ENCODE measurements at places on chromosomes 11 and 22.
A peak's percentile ranks its signal among the peaks of the same experiment; 100 is the strongest.

- peak; percentile 45 for DNase-seq
These were observed 66.3 kb upstream of the PRDM11 start for GRCh38 chr11:45079943-45080719.

DNA sequence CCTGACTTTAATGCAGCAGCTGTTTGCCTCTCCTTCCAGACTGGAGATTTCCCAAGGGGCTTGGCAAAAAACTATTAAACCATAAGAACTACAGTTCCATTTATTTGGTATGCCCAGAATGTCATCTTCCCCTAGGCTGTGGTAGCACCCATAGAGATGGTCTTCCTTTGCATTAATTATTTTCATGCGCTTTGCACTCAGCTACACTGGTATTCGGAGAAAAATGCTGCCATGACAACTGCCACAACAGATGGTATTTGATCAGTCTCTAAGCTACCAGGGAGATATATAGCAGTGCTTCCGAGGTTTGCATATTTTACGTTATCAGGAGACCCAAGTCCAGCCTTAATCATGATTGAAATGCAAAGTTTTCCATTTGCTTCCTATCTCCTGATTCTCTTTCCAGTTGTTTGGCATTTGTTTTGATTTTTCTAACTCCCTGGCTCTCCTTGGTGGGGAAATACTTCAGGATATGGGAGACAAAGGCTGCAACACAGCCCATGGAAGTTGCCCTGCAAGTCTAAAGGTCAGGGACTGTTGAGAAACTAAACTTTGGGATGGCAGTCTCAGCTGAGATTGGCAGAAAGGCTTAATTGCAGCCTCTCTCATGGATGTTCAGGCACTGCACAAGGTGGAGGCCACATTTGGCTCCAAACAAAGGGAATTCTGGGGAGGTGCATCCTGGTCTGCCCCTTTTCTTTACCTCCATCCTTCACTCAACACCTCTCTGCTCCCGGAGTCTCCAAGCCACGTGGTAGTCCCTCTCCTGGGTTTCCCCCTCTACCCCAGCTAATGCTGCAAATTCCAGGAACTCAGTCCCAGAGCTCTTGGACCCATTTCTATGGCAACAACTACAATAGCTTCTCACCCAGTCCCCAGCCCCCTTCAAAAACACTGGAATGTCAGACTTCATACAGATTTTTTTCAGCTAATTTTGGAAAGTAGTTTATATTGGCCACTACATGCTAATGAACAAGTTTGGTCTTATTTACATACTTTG lies 151.8 kb downstream of the NAV2 start:
- DNase-seq: no peak

GRCh38 chr22:47018010-47018910 lies 255.8 kb downstream of the TBC1D22A start:
- no peak for DNase-seq

DNA sequence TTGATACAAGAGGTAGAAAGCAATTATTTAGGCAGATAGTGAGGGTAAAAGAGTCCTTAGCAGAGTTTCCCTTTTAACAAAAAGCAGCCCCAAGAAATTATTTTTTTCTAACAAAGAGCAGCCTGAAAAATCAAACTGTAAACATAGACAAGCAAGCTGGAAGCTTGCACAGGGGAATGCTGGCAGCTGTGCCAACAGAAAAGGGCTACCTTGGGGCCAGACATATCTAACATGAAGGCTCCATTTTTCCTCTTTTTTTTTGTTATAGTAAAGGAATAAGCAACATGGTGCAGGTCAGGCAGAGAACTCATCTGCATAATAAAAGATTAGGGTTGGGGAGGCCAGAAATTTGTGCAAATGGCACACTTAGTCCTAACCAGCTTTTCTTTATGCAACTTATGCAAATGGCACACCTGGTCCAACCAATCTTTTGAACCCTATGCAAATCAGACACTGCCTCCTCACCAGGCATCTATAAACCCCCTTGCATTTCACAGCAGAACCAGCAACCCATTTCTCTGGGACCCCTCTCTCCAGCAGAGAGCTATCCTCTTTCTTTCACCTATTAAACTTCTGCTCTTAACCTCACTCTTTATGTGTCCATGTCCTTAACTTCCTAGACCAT lies 41.8 kb downstream of the PDGFD start:
- DNase-seq: no peak

- no peak for DNase-seq
These were observed 47.1 kb upstream of the LMO1 start for GRCh38 chr11:8310743-8311298.

GRCh38 chr11:1771700-1772099 lies 8.0 kb upstream of the CTSD start:
- DNase-seq: no peak

DNA sequence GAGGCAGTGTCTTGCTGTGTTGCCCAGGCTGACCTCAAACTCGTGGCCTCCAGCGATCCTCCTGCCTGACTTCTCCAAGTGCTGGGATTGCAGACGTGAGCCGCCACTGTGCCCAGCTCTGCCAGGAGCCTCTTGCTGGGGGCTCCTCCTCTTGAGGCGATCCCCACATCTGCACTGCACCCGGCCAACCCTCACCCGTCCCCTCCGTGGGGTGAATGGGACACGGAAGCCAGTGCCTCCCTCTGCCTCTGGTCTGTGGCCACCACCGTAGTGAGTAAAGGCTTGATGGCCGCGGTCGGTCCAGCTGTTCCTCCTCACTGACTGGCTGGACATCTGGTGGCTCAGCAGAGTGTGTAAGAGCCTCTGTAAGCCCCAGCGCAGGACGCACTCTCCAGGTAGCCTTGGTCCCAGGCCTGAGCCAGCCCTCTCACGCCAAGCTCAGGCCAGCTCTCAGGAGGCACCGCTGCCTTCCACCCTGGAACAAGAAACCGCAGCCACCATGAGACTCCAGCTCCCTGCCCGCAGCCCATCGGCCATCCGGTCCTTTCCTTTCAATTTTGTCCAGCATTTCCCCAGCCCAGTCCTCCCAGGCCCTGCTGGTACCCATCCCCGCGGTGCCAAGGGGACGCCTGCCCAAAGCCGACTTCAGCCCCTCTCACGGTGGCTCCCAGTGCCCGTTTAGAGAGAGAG lies 100.3 kb downstream of the BRD1 start:
- DNase-seq: no peak

DNA sequence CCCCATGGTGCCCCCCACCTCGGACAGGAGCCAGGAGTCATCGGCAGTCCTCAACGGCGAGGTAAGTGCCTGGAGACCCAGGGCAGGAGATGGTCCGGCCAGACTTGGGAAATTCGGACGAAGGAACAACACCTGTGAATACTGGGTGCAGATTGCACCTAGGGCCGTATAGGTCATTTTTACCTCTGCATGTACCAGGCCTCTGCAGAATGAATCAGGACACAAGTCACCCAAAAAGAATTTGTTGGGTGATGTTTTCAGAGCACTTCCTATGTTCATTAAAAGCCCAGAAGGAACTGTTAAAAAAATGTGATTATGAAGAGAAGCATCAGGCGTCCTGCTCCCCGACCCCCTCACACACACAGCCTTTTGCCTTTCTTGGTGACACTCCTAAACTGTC lies 93.9 kb downstream of the C11orf91 start:
- no peak for DNase-seq

- DNase-seq: no peak
These were observed 196.1 kb upstream of the B3GAT1 start for GRCh38 chr11:134607963-134608750.

- DNase-seq: no peak
These were observed 10.4 kb upstream of the C22orf39 start for GRCh38 chr22:19457828-19458428.

- no peak for DNase-seq
These were observed 35.6 kb downstream of the RNF169 start for GRCh38 chr11:74784234-74784633.

DNA sequence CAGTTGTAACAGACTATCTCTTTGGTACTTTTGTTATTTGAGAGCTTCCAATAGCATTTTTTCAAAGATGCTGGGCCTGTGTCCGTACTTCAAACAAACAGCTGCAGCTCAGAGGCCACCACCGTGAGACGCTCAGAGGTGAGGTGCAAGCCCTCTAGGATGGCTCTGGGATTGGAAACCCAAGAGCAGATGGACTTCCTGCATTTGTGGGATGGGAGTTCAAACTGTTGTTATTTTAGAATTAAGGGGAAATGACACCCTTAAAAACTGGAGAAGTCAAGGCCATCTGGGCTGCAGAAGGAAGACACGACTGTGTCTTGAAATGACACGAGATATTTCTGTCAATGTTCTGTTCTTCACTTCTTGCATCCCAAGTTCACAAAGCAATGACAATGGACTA lies 9.2 kb upstream of the IL10RA start:
- DNase-seq: no peak

DNA sequence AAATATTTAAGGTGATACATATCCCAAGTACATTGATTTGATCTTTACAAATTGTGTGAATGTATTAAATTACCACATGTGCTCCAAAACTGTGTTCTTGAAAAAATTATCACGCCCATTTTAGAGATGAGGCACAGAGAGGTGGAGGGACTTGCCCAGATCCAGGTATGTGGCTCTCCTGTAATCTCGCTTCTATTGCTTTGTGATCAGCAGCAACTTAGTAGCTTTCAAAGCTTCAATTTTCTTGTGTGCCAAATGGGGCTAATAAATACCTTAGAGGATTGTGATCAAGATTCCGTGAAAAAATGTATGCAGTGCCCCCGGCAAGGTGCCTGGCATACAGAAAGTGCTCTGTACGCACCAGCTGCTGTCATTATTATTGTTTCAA lies 18.0 kb downstream of the PTPRJ start:
- DNase-seq: no peak

DNA sequence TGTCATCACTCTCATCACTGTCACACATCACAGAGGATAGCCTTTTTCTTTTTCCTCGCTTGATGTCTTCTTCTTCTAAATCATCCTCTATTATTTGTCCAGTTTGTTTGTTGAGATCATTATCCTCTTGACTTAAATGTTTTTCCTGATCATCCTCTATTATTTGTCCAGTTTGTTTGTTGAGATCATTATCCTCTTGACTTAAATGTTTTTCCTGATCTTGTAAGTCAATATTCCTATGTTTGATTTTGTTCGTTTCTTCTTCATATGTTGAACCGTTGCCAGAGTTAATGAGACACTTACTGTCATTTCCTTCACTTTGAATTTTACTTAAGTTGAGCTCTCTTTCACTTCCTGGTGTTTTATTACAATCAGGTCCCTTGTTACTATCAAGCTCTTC lies 5.6 kb downstream of the CCDC82 start:
- no peak for DNase-seq

- no peak for DNase-seq
These were observed 789 bp upstream of the NCF4 start for GRCh38 chr22:36860017-36860416.

- no peak for DNase-seq
These were observed 15.6 kb upstream of the UCP3 start for GRCh38 chr11:74024261-74025029.

GRCh38 chr11:13698132-13698531 lies 29.7 kb downstream of the FAR1 start:
- DNase-seq: no peak

- no peak for DNase-seq
These were observed 234.4 kb upstream of the MTNR1B start for GRCh38 chr11:92735039-92735438.

DNA sequence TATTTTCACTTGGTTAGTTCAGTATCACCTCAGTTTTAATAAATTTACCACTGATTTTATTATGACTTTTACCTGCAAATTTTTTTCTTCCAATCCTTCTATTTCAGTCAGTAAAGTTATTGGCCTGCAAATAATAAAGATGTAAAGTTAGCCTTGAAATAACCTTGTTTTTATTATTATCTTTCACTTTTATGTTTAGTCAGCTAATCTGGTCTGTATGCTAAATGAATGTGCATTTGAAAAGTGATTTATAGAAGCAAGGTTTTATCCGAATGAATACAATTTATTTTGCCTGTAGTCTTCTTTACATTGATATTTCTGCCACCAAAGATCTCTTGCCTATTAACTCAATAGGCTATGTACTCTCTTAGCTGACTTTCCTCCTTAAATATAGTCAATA lies 425.7 kb downstream of the CNTN5 start:
- DNase-seq: no peak

DNA sequence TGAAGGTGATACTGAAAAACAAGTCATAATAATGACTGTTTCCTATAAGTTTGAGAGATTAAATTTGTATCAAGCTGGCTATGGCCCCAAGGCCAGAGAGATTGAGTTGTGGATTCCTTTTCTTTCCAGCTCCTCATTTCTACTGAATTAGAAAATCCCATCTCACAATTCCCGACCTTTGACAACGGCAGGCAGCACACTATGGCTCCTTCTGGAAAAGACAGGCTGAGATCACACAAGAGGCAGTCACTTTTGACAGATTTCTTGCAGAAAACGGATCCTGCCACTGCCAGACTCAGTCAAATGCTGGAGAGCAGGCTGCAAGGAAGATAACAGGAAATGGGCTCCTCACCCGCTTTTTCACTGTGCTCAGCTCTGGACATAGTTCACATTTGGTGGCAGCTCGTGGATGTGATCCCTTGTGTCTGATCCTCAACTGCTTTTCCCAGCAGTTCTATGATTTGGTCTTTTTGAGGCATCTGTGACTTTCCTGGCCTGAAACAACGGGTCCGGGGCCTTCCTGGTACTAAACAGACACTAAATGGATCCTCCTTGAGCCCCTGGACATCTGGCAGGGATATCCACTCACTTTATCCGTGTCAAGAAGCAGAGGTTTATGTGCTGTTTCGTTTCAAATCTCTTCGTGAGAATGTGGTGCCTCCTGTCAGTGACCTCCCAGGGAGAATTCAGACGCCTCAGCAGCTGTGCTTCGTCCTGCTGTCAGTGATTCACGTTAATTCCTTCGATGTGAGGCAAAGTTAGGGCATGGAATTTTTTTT lies 26.1 kb upstream of the RTL6 start:
- no peak for DNase-seq

DNA sequence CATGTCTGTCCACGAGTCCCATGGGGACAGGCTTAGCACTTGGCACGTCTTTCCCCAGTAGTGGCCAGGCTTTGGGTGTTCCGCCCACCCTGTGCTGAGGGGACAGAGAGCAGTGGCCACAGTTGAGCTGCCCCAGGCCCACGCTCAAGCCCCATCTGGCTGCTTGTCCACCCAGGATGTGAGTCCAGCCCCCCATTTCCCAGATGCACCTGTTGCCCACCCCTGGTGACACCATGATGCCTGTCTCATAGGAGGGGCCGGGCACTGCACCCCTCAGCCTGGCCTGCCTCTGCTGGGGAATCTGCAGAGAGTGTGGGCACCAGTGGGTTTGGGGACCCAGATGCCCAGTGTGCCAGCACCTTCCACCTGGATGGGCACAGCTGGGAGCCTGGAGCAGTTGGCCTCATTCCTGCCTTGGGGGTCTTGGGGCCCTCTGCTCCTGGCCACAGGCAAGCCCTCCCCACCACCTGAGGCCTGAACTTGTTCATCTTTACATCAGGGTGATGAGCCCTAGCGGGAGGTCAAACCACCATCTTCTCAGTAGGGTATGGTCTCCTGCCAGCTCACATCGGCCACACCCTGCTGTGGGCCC lies 5.7 kb downstream of the SIGIRR start:
- DNase-seq: no peak

DNA sequence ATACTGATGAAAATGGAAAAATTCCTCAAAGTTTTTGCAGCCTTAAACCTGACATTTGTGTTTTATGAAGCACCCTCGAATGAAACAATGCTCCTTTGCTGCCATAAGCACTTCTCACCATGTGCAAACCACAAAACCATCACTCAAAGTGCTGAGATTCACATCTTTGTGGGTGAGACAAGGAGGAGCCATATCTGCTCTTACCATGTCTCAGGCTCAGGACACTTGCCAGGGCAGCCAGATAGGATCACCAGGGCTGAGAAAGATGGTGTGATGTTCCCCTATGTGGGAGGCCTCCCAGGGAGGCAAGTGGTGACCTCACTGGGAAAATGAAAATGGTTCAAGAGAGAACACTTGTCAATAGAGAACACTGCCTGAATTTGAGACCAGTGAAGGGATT lies 120.4 kb downstream of the CCDC34 start:
- no peak for DNase-seq
